NCI-H1930 (cell line): ENCODE measurements at places on chromosomes 4 and X.
A peak's percentile ranks its signal among the peaks of the same experiment; 100 is the strongest.

DNA sequence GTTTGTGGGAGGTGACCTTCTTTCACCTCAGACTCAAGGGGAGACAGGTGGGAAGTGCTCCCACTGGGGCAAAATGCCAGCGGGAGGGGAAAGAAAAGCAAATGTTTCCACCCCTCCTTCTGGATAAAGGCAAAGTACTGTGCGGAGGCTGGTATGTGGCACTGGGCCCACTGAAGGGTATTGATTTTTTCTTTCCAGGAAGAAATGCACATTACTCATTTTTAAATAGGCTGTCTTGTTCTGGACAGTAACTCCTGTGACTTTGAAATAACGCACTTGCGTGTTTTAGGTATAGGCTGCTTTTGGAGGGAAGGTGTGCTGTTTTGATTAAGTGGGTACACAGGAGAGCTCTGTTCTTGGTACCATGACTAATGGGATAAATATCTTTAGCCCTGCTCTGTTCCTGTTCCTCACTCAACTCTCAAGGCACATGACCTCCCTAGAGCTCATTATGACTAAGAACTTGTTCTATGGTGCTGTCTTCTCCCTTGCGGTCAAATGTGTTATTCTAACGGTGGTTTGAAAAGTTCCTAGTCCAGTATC is 40.7 kb upstream of the MBTPS2 start:
- no peak for DNase-seq

DNA sequence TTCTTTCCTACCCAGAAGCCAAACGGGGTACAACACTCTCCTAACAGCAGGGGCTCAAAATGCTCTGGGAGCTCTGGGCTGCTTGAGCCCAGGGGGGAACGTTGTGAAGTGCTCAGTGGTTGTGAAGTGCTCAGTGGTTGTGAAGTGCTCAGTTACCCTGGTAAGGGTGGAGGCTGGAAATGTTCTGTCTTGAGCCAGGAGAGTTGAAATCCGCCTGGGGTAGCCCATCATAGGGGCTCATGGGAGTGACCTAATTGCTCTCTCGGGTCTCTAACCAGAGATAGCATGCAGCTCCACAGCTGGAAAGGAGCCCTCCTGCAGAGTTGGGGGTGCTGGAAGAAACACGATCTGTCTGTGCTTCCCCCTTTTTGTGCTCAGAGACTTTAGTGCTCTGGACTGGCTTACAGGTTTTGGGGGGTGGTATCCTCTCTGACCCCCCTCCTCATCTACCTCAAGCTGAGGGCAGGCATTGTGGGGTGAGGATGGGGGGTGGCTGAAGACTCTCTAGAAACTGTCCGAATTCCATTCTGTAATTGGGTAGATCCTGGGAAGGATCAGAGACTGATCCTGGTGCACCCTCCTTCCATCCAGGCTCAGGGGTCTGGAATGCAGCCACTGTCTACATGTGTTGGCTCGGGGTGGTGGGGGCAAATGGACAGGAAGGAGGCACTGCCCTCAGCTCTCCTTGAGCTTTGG is 2.7 kb downstream of the EFNB1 start:
- DNase-seq, result no peak

- DNase-seq, result no peak
Measured at GRCh38 chrX:136712650-136713310, 64.8 kb downstream of the CD40LG start.

DNA sequence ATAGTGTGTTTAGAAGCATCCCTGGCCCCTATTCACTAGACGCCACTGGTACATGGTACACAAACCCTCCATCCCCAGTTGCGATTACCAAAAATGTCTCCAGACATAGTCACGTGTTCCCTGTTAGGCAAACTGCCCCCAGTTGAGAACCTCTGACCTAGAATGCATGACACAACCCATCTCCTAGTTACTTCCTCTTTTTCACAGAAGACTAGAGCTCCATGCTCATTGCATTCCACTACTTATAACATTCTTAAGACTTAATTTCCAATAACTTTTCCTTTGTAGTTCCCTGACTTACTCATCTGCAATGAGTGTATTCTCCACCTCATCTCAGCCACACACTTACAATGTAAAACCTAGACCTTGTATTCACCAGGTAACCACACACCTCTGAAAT is 68.6 kb downstream of the PRSS12 start:
- DNase-seq, result no peak

DNA sequence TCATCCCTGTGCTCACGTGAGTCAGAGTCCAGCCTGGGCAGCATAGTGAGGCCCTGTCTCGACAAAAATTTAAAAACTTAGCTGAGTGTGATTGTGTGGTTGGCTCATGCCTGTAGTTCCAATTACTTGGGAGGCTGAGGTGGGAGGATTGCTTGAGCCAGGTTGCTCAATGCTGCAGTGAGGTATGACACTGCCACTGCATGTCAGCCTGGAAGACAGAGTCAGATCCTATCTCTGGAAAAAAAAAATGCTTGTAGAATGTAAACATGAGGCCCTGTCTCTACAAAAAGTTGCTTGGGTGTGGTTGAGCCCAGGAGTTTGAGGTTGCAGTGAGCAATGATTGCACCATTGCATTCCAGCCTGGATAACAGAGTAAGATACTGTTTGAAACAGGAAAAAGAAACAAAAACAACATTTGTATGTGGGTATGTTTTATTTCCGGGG is 11.3 kb upstream of the YTHDC1 start:
- DNase-seq, result no peak

DNA sequence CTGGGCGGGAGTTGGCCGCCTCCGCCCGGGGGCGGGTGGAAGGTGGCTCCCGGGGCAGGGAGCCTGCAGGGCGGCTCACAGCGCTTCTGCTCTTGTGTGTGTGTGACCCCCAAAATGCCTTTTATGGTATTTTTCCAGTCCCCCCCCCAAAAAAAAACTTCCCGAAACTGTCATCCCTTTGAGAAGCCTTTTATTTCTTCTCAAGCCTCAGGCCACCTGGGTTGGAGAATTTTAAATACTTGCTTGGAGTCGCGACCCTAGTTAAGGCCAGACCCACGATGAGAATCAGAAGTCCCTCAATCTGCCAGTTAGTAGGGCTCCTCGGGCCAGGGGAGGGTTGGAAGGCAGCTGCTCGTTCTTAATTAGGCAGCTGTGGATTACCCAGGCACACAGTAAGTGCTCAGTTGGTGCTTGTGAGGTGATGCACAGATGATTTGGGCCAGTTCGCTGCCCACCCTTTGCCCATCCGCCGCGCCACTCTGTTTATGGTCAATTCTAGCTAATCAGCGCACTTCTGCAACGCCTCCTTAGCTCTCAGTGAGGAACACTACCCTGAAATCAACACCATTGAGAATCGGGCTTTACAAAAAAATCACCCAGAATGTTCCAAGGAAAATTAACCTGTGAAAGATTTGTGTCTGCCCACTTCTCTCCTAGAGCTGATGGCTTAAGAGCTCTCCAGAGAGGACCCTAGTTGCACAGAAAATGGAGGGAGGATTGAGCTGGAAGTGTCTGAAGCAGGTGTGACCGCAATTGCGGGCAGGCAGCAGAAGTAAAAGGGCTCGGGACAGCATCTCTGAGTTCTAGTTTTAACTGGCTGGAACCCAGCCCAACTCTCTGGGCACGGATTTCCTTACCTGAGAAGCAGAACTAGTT is 648 bp upstream of the SCD5 start:
- no peak for DNase-seq

- no peak for DNase-seq
Measured at GRCh38 chrX:153719238-153719637, 4.9 kb downstream of the BCAP31 start.

- DNase-seq, result no peak
Measured at GRCh38 chrX:311156-312129, 7.2 kb downstream of the GTPBP6 start.

GRCh38 chr4:121822047-121822446 is 1.6 kb downstream of the CCNA2 start:
- no peak for DNase-seq

GRCh38 chrX:30951003-30951402 is 61.9 kb upstream of the TAB3 start:
- DNase-seq, result no peak

DNA sequence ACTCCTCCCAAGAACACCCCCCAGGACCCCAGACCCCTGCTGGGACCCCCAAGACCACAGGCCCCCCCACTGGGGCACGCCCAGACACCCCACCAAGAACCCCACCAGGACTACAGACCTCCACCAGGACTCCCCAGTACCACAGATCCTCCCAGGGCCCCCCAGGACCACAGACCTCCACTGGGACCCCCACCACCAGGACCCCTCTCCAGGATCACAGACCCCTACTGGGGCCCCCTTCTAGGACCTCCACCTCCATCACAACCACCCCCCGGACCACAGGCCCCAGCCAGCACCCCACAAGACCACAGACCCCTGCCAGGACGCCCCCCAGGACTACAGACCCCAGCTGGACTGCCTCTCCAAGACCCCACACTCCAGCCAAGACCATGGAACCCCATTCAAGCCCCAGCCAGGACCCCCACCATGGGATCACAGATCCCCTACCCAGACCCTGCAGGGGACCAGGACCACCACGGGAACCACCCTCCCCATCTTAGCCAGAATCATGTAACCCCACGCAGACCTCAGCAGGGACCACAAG is 855 bp upstream of the DHRSX start:
- no peak for DNase-seq

GRCh38 chrX:39377773-39378172 is 576.5 kb downstream of the MID1IP1 start:
- DNase-seq, result no peak

DNA sequence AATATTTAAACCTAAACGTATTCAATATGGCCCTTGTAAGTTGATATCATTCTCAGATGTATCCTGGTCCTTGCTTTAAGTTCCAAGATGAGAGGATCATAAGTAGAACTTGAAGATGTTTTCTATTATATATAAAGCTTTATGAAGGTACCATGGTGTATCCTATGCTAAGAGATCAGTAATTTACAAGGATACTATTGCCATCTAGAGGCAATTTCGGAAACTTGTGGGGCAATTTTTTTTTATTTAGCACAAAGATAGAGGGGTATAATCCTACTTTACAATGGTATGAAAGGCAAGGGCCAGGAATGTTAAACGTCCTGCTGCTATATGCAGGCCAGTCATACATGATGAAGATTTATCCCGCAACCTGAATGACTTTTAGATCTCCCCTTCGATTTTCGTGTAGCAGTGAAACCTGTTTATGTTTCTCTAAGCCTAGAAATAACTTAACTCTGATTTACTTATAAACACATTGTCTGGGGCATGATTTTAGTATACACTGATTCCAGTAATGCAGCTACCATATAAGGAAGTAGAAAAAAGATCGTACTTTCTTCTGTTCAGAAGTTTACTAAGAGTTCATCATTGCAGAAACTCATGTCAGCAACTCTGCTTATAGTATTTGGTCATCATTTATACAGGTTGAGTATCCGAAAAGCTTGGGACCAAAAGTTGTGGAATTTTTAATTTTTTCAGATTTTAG is 2.6 kb downstream of the SLC25A31 start:
- DNase-seq, result peak; percentile 7

- no peak for DNase-seq
Measured at GRCh38 chr4:165512424-165512823, 133.6 kb downstream of the CPE start.

GRCh38 chr4:15343581-15343980 is 84.3 kb upstream of the C1QTNF7 start:
- DNase-seq, result no peak

- DNase-seq, result no peak
Measured at GRCh38 chrX:2967584-2967983, 38.4 kb upstream of the ARSD start.

GRCh38 chr4:123096038-123096437 is 173.6 kb upstream of the NUDT6 start:
- no peak for DNase-seq

DNA sequence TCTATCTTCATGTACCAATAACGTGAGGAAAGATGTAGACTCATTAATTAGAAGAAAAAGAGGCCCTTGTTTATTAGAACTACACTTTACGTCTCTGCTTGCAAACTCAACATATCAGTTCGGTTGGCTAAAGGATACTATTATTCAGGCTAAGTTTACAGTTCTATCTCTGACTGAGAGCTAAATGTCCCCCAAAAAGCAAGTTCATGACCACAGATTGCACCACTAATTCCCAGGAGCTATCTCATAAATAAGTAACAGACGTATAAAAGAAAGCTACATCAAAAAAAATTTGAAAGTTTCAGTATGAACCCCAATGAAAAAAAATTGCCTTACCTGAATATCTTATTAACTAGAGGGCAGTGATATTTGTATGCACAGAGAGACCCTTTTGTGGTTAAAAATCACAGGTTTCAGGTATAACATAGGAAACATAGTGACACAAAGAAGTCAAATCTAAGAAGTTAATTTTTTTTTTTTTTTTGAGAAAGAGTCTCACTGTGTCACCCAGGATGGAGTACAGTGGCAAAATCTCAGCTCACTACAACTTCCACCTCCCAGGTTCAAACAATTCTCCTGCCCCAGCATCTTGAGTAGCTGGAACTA is 128.9 kb downstream of the MAB21L2 start:
- no peak for DNase-seq

GRCh38 chrX:30831082-30831481 is 58.0 kb downstream of the TAB3 start:
- no peak for DNase-seq

DNA sequence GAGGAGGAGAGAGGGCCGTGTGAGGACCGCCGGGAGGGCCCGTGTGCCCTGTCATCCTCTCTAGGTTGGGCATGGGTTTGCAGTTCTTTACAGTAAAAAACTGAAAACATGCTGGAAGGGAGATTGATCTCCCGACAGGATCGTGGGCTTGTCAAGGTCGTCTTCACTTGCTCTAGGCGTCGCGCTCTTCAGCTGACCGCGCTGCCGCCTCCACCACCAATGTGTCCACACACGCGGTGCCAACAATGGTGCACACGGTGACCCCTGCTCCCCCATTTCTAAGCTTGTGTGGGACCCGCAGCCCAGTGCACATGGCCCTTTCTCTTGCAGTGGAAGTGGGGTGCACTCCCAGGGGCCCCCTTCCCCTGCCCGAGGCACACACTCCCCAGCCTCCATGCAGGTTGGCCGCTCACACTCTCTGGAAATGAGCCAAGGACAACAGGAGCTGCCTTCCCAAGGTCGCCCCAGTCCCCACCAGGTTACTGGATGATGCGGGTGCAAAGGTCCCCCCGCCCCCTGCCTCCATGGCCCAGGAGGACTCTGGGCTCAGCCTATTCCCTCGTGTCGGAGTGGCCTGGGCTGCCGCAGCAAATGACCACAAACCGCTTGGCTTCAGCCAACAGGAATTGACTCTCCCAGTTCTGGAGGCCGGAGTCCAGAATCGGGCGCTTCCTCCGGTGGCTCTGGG is 1.7 kb upstream of the ZFP92 start:
- DNase-seq, result no peak

DNA sequence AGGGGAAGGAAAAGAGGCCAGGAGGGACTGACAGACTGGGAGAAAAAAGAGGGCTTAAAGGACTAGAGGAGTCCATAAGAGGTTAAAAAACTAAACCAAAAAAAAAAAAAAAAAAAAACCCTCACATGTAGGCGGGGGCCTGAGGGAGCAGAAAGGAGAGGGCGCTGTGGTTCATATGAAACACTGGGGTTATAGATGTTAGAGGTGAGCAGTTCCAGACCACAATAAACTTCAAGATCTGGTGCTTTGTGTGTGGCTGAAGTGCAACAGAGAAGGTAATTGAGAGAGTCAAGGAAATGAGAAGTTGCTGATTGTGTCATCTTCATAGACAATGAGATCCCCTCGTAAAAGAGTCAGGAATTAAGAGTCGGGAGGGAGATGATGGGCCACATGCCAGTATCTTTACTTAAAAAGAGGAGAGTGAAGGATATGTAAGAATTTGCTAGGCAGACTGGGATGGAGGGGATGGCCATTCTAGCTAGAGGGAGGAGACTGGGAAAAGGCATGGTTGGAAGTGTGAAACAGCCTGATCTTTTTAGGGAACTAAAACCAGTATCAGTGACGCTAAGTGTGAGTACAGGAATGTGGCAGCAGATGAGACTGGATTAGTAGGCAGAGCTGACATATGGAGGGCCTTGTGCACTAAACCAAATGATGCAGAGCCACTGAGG is 18.4 kb upstream of the OGT start:
- no peak for DNase-seq

- no peak for DNase-seq
Measured at GRCh38 chr4:151248519-151248918, 28.4 kb upstream of the PRSS48 start.
